ENCODE measurements at places on chromosomes 6 and 20.

- DNase-seq = no peak
Measured at GRCh38 chr6:74657931-74658330, 547.9 kb downstream of the COL12A1 start.

- DNase-seq = no peak
Measured at GRCh38 chr20:53052380-53052779, 80.2 kb downstream of the TSHZ2 start.

- DNase-seq = no peak
Measured at GRCh38 chr6:150598858-150599198, 857 bp upstream of the PLEKHG1 start.

DNA sequence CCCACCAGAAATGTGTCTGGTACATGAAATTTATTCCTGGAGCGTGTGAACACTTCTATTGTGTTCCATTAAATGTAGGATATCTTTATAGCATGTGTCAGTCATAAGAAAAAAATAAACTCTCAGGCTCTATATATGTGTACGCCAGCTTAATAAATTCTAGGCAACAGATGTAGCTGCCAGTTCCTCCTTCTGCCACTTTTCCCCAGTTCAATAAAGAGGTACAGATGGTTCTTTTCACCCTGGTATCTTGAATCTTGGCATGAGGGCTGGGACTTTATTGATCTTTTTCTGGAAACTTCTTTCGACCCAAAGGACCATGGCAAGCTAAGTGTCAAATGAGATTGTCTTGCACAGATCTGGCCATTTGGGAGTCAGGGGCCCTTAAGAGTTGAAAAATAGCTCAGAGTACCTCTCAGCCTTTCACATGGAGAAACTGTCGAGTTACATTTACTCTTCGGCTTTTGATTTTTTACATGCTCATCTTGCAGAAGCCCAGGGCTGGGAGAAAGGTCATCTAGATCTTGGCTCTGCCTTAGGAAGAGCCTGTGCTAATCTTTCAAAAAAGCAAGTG is 240.9 kb downstream of the DOK5 start:
- no peak for DNase-seq

GRCh38 chr6:134082191-134082590 is 29.8 kb upstream of the SLC2A12 start:
- no peak for DNase-seq
